ENCODE measurements at places on chromosomes 7 and 10. TPM values are rescaled to one million over a fixed set of nuclear protein-coding genes. Genes with fewer than 3 reads are reported as not detected.
A peak's percentile ranks its signal among the peaks of the same experiment; 100 is the strongest.

DNA sequence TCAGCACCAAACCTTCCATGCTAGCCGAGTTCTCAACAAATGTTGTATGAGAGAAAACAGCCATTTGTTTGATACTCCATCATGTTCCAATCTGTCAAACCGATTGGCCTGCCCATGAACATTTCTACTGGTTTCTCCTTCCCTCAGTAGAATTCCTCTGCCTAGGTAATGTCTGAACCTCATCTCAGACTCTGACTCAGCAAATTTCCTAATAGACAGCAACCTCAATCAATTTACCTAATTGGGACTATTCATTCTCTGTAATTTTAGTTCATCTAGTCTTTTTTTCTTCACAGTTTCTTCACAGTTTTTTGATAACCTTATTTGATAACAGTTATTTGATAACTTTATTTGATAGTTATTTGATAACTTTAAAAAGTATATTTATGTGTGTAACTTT, 585.1 kb downstream of the DNAJB9 start:
- ATAC-seq, result no peak

NAT16 gene
- not detected for total RNA-seq

DNA sequence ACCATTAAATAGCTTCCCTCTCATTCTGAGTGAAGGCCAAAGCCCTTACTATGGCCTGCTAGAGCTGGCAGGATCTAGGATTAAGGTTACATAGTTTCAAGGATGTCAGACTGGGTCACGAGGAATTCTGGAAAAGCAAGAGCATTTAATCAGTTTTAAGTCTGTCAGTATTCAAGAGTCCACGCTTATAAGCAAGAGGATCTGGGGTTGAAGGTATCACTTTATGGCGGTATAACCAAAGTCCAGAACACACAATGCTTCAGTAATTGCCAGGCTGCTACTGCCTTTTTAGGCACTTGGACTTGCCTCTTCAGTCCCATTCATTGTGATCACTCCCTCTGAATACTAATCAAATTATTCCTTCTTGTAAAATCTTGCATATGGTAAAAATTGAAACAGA, 101.0 kb downstream of the HBP1 start:
- no peak for ATAC-seq

HABP2 gene
- 0.04 TPM for total RNA-seq

STAG3 gene
- total RNA-seq, result 0.48 TPM

DNA sequence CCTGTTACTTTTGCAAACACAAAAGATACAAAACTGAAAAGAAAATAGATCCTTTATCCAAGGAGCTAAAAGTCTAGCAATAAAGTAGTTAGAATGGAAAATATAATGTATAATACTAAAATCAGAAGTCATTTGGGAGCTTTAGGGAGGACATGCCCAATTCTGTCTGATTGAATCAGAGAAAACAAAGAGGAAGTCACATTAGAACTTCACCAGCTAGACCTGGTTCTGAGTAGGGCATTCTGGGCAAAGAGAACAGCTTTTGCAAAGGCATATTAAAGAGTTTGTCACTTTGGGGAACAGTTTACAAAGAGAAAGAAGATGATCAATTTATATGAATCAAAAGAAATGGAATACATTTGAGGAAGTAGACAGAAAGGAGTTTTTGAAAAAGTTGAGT, 107.0 kb upstream of the PRSS1 start:
- no peak for ATAC-seq

CISD1 gene
- 32.8 TPM for total RNA-seq

DNA sequence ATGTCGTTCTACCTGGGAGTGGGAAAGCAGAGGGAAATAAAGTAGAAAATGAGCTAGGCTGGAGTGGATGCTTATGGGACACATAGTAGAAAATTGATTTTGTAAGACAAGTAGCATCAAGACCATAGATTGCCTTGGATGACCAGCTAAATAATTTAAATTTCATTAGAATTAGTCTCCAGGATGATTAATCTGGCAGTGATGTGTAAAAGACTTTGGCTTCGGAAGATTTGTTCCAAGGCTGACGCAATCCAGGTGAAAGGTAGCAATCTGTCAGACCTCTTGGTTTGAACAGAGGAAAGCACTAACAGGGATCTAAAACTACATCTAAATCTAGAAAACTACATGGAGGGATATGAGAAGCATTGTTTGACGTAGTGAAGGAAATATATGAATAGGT, 236.5 kb downstream of the ARL4A start:
- ATAC-seq, result peak; percentile 87
